Ascending aorta (tissue), 2 donors: ENCODE measurements at places on chromosomes 16 and 17. TPM values are rescaled to one million over a fixed set of nuclear protein-coding genes. Genes with fewer than 3 reads are reported as not detected.

The FZD2 gene
- 32.7 TPM for total RNA-seq

The FBXL19 gene
- 66.9 TPM for total RNA-seq

The HOXB6 gene
- 5.1 TPM for total RNA-seq

The CTRL gene
- total RNA-seq, result 0.43 TPM

GRCh38 chr17:76816590-76817135, 51.5 kb upstream of the MGAT5B start:
- no peak overlapping the region for H3K27ac ChIP-seq
- H3K4me1 ChIP-seq, result no peaks in the 10 kb centered on the region
- DNase-seq, result no peak
- H3K27me3 ChIP-seq, result no peaks in the 10 kb centered on the region
- H3K36me3 ChIP-seq, result no peaks in the 10 kb centered on the region

DNA sequence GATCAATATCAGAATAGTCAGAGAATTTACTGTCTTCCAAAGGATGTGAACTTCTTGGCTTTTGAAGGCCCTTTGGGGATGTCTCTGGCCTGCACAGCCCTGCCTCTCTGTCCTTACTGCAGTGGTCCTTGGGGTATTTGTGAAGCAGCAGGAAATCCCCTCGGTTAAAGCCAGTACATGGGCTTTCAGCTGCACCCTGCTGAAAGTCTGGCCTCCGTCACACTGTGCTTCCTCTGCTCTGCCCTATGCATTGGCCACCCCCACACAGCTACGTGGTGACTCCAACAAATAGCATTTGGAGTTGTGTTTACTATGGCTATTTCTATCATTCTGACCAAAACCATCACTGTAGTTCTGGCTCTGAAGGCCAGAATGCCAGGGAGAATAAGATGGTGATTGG, 21.2 kb downstream of the SYCE1L start:
- no peak overlapping the region for H3K4me3 ChIP-seq
- DNase-seq, result no peak
- no peaks in the 10 kb centered on the region for H3K4me1 ChIP-seq
- H3K27me3 ChIP-seq, result no peaks in the 10 kb centered on the region
- no peak overlapping the region for H3K27ac ChIP-seq
- H3K36me3 ChIP-seq, result no peaks in the 10 kb centered on the region

DNA sequence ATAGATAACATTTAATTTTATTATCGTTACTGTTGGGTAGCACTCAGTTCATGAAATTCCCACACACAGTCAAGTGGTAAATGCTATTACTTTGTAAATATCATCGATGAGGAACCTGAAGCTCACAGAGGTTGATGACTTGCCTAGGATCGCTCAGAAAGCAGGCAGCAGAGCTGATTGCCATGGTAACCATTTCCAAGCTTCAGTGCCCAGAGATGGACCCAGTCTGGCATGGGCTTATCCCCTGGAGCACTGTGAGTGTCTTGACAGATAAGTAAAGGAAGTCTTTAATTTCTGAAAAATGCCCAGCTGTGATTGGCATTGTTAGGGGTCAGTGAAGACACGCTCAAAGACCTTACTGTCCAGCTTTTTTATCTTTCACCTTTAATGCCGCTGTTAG, 95.0 kb downstream of the PRKCB start:
- H3K4me3 ChIP-seq, result no peak overlapping the region
- H3K27ac ChIP-seq, result no peak overlapping the region
- DNase-seq, result no peak
- no peaks in the 10 kb centered on the region for H3K36me3 ChIP-seq
- no peaks in the 10 kb centered on the region for H3K27me3 ChIP-seq
- H3K4me1 ChIP-seq, result no peaks in the 10 kb centered on the region

- H3K27ac ChIP-seq, result no peak overlapping the region
- H3K36me3 ChIP-seq, result no peaks in the 10 kb centered on the region
- DNase-seq, result no peak
- H3K4me3 ChIP-seq, result no peak overlapping the region
Observed at GRCh38 chr16:51148678-51149228, 2.3 kb downstream of the SALL1 start.

- no peak for DNase-seq
- no peak overlapping the region for H3K4me3 ChIP-seq
- H3K27ac ChIP-seq, result no peak overlapping the region
- no peaks in the 10 kb centered on the region for H3K27me3 ChIP-seq
- peaks cover 4% of the 10 kb centered on the region for H3K4me1 ChIP-seq
Observed at GRCh38 chr17:77555741-77556291, 402.7 kb upstream of the TNRC6C start.
